ENCODE measurements at places on chromosomes 3 and 15.

GRCh38 chr3:89239774-89240173, 132.4 kb downstream of the EPHA3 start:
- DNase-seq: no peak

- no peak for DNase-seq
These were observed 422.4 kb upstream of the ATP11B start for GRCh38 chr3:182370949-182371348.

DNA sequence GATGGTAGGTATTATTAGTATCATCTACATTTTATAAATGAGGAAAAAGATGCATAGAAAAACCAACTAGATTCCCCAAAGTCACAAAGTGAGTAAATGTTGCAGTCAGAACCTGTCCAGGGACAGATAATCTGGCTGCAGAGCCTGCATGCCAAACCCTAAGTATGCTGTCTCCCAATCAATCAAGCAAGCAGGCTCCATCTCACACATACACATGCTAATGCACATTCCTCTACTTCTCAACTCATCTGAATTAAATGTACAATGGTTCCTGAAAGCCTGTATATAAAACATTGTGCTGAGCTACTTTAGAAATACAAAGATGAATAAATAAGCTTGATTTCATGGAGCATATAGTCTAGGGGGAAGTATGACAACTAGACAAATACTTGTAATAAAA, 101.0 kb downstream of the CBLB start:
- no peak for DNase-seq

DNA sequence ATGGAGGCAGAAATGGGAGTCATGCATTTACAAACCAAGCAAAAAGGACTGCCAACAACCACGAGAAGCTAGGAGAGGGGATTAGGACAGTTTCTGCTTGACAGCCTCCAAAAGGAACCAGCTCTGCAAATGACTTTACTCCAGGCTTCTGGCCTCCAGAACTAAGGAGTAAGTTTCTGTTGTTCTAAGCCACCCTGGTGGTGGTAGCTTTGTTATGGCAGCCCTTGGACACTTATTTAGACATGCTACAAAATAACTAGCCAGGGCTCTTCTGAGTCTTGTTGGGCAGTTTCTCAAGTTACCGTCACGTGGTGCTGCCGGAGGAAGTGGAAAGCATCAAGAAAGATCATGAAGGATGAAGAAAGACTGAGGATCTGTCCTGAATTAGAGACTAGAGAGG, 386.5 kb downstream of the LRTM1 start:
- DNase-seq: no peak

GRCh38 chr15:83364501-83364900, 80.0 kb upstream of the BNC1 start:
- DNase-seq: no peak

DNA sequence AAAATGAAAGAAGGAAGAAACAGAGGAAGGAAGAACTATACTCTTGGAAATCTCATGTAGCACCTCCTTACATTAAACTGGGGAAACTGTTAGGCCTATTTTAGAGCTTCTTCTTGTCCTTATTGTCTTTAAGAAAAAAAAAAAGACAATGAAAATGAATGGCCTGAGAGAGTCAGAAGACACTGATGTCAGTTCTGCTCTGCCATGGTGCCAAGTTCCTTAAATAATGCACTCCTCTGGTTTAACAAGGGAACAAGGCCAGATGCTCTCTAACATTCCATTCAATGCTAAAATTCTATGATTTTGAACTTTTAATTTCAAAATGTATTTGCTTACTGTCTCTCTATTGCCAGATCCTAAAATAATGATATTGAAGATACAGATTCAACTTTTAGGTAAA, 4.4 kb upstream of the MBNL1 start:
- DNase-seq: no peak

- DNase-seq: no peak
These were observed 202.4 kb upstream of the RGMA start for GRCh38 chr15:93291380-93291779.

GRCh38 chr15:57306944-57307411, 69.3 kb upstream of the CGNL1 start:
- DNase-seq: no peak

- DNase-seq: no peak
These were observed 15.7 kb upstream of the ETV5 start for GRCh38 chr3:186124592-186124991.

DNA sequence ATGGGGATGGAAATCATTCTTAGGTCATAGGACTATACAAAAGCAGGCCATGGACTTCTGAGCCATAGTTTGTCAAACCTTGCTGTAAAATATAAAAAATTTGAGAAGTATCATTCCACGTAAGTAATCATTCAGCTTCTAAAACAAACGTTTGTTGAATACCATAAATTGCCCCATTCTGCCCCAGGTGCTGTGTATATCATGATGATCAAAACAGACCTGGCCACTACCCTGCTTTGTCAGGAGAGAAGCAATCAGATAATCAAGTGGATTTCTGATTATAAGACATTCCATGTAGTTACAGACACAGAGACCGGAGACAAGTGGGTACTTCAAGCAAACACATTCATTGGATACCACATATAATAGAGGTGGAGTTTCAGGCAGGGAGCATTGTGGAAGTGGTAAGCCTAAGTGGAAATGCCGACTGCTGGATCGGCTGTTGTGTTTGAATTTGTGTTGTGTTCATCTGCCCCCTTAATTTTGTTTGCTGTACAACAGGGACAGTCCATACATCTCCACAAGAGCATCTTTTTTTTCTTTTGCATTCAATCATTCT, 61.7 kb downstream of the TGFBR2 start:
- no peak for DNase-seq

DNA sequence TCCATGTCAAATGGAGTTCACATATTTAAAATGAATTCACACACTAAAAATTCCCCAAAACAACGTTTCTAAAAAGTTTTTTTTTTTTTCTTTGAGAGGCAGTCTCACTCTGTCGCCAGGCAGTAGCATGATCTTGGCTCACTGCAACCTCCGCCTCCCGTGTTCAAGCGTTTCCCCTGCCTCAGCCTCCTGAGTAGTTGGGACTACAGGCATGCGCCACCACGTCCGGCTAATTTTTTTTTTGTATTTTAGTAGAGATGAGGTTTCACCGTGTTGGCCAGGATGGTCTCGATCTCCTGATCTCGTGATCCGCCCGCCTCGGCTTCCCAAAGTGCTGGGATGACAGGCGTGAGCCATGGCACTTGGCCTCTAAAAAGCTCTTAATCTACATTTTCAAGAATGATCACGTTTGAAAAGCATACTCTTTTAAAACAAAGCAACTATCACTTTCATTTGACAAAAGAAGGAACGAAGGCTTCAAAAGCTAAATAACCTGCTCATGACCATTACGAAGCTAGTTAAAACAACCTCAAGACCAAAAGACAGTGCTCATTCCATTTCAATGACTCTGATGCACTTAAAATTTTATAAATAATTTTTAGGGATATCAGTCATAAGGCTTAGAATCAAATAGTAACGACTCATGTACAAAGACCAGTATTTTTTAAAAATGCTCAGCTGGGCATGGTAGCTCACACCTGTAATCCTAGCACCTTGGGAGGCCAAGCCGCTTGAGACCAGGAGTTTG, 5.5 kb downstream of the UBE3A start:
- no peak for DNase-seq

- no peak for DNase-seq
These were observed 272.9 kb downstream of the TBC1D5 start for GRCh38 chr3:17469520-17469919.

GRCh38 chr15:90560229-90560776, 30.6 kb downstream of the CRTC3 start:
- no peak for DNase-seq
